ENCODE measurements at places on chromosomes 6 and 20.

GRCh38 chr6:148055419-148055818 lies 287.2 kb upstream of the SASH1 start:
- DNase-seq: no peak

- DNase-seq: no peak
These were observed 27.9 kb downstream of the UBD start for GRCh38 chr6:29531668-29532067.

- peak; percentile 51 for DNase-seq
These were observed 51.2 kb upstream of the RNF182 start for GRCh38 chr6:13873288-13874190.

- no peak for DNase-seq
These were observed 525 bp downstream of the FAM229B start for GRCh38 chr6:112087916-112088315.

DNA sequence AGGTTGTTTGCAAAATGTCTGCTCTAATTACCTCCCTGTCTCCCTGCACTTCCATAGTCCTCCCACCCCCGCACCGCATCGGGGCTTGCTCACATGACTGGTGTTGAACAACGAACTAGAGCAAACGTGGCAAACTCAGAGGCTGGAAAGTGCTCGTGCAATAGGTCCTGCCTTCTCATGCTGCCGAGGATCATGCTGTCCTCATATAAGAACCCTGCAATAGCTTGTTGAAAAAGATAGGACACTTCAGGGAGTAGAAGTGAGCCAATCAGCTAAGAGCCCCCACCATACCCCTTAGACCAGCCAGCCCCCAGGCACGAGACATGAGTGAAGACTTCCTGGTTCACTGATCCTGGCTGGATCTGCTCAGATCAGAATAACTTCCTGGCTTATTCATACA lies 219.2 kb downstream of the C6orf118 start:
- no peak for DNase-seq

DNA sequence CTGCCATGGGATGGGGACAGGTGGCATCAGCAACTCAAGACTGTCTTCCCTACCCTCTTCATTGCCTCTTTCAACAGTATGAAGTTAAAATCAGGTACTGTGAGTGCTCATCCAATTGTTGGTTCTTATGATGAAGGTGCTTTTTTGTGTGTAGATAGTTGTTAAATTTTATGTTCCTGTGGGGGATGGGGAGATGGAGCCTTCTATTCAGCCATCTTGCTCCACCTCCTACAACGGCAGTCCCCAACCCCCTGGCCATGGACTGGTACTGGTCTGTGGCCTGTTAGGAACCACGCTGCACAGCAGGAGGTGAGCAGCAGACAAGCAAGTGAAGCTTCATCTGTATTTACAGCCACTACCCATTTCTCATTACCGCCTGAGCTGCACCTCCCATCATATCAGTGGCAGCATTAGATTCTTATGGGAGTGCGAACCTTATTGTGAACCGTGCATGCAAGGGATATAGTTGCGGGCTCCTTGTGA lies 47.8 kb upstream of the TOP1 start:
- DNase-seq: no peak

DNA sequence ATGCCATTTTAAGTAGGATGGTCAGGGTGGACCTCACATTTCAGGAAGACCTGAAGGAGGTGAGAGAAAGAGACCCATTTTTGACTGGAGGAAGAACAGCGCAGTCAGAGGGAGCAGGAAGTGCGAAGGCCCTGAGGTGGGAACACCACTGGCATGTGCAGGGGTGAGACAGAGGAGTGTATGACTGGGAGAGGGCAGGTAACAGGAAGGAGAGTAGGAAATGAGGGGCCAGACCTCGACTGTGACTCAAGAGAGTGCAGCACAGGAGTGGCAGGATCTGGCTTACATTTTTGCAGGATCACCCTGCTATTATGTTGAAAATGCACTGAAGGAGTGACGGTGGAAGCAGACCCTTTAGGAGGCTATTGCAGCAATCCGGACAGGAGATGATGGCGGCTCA lies 117.7 kb upstream of the CDYL start:
- no peak for DNase-seq

DNA sequence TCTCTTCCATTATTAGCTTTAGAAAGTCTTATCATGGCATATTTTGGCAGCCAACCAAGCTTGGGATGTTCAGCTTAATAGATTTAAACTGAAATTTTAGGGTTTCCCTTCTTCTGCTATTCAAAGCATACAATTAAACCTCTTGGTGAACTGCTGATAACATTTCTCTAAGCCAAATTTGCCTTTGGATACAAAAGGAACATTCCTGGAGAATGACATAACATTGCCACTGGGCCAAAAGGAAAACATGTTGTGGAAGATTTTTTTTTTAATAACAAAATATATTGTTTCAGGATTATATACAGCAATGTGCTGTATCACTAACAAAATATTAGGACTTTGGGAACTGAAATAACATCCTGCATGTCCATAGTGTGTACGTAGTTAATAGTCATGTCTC lies 215.1 kb upstream of the TBX18 start:
- DNase-seq: no peak

GRCh38 chr6:105954148-105954547 lies 132.0 kb upstream of the PRDM1 start:
- DNase-seq: no peak

- no peak for DNase-seq
These were observed 56.7 kb downstream of the ISM1 start for GRCh38 chr20:13277663-13278295.

DNA sequence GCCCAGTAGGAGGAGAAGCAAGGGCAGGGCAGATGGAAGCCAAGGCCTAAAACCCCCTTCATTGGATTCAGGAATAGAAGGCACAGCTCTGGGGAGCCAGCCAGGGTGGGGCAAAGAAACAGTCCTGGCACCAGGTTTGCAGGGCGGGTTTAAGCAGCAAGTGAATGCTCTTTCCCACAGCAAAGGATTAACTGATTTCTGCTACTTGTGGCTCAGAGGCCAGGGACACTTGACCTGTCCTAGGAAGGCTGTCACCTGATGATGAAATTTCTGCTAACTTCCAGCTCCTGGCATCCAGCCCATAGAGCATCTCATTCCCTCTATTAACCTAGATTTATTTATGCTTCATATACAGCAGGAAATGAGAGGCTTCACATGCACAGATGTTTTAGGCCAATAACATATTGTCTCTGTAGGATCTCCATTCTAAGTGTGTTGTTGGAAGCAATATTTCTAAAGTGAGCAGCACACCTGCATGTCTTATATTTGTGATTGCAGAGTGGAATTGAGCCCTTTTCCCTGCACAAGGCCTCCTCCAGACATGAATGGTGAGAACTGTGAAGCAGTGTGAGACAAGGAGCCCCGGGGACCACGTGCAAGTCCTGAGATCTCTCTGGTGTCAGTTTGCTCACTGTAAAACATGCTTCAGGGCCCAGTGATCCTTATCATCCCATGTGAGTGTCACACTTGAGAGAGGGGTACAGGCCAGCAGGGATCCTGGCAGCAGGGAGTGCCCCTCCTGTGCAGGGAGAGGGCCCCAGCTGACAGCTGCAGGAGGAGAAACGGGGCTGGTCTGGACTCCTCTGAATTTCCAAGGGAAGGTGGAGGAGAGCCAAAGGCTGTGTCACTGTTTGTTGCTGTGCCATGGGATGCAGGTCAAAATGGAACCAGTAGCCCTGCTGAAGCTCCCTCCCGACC lies 41.1 kb upstream of the CST5 start:
- peak; percentile 90 for DNase-seq

GRCh38 chr6:154257067-154257466 lies 99.5 kb downstream of the IPCEF1 start:
- no peak for DNase-seq

DNA sequence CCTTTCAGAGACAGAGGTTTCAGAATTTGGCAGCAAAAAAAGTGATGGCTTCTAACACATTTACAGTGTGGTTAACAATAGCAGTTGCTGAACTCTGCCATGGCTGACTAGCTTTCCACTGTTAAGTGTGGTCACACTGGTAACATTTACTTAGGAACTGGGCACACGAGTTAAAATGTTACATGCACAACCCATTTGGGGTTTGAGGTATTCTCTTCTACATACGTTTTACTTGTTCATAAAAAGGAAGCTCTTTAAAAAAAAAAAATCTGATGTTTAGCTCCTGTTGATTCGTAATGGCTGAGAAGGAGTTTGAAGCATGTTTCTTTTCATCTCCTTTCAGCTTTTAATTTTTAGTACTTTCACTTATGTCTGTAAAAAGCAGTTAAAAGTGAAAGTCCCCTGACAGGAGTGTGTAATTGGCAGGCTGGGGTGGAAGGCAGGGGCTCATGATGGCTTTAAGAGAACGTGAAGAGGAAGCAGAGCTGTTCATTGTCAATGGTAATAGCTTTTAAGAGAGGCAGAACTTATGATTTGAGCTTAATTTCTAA lies 245.9 kb downstream of the FARS2 start:
- no peak for DNase-seq

DNA sequence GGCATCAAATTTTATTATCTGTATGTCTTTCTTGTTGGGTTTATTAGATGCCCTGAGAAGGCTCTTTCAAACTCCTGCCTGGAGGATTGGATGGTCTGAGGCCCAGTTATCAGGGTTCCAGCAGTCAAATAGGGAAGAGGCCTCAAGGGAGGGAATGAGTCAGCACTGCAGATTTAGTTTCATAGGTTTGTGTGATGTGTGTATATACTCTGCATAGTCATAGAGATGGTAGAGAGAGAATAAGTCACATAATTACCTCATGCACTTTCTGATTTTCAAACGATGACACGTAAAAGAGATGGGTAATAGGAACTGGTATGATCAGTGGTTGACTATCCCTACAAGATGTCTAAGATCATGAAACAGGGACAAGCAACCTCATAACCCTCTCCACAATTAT lies 82.1 kb downstream of the ADAT2 start:
- DNase-seq: no peak

DNA sequence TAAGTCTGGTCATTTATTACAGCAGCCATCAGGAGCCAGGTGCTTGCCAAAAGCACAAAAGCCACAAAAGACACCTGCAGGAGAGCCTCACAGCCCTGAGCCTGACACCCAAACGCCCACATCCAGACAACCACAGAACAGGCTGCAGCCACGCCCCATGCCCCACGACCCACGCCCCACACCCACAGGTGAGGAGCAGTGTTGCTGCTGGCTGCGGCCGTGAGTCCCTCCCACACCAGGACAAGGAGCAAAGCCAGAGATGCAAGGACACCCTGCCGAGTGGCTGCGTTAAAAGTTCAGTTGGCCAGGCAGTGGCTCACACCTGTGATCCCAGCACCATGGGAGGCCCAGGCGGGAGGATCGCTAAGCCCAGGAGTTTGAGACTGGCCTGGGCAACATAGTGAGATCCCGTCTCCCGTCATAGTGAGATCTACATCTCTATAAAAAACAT lies 43.0 kb downstream of the SLC2A4RG start:
- DNase-seq: no peak

GRCh38 chr20:22578221-22579118 lies 5.9 kb downstream of the FOXA2 start:
- no peak for DNase-seq

DNA sequence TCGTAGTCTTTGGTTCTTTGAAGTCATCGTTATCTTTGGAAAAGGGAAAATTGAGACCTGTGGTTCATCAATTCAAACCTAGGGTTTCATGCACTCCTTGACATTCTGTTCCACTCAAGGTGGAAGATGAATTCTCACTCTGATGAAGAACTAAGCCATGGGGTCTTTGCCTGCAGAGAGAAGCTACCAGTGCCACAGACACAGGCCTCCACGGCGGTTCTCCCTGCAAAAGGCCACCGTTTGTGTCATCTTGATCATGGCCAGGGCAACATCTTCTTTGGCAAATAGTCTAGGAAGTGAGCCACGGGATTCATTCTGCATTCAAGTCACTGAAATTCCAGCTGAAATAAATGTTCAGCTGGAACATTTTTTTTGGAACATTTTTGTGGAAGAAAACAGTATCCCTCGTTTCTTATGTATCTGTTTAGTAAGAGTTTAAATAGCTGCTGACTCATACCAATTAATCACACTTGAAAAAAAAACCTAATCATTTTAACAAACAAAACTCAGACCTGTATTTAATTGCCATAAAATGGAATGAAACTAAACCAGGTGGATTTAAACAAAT lies 206.0 kb upstream of the FOXQ1 start:
- no peak for DNase-seq

- DNase-seq: no peak
These were observed 46.2 kb upstream of the BCLAF1 start for GRCh38 chr6:136335736-136336363.

DNA sequence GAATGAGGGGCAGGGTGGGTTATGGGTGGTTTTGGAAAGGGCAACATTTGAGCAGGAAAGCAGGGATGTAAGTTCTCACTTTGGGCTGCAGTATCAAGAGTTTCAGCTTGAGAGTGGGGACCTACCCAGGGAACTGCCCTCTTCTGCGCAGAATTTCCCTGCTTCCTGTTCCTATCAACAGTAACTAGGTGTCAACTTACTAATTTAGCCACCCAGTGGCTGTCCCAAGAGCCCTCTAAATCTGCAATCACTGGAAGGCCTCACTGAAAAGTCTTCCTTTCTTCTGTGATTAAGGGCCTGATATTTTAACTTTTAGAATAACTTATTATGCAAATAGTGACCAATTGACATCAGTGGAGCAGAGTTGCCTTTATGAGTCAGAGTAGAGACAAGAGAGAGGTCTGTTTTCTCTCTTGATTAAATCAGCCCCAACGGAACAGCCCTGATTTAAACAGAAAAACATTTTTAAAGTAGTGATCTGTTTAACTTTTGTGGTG lies 118.2 kb upstream of the RIPOR2 start:
- no peak for DNase-seq

- DNase-seq: no peak
These were observed 57.6 kb upstream of the TIAM2 start for GRCh38 chr6:154937306-154938220.

GRCh38 chr6:80457439-80457933 lies 351.0 kb downstream of the BCKDHB start:
- no peak for DNase-seq
